NCI-H187 (cell line): ENCODE measurements at places on chromosomes 2 and 18.

- DNase-seq: no peak
Measured at GRCh38 chr18:2486426-2486825, 84.9 kb downstream of the METTL4 start.

DNA sequence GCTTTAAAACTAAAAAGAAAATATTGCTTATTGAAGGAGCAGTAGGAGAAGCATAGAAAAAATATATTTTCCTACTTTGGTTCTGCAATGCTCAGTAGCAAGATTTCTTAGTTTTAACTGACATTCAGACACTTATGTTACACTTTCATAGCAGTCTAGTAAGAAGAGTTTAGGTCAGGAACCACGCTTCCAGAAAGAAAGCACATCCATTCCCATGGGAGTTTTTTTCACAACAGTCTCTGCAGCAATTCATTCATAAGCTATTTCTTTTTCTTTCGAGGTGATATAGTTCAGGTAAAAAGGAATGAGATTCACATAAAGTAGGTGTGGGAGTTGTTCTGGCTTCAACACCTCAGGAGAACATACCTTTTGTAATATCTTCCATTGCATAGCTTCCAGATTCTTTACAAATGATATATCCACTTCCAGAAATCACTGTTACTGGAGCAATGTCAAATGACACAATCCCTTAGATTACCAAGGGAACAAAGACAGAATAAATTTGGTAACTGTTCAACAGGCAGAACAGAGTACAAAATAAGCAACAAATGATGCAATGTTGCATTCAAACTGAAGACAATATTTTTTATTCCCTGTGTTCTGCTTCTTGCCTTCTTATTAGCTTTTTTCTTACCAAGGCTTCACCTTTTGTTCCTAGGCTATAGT, 95.2 kb upstream of the GULP1 start:
- no peak for DNase-seq

DNA sequence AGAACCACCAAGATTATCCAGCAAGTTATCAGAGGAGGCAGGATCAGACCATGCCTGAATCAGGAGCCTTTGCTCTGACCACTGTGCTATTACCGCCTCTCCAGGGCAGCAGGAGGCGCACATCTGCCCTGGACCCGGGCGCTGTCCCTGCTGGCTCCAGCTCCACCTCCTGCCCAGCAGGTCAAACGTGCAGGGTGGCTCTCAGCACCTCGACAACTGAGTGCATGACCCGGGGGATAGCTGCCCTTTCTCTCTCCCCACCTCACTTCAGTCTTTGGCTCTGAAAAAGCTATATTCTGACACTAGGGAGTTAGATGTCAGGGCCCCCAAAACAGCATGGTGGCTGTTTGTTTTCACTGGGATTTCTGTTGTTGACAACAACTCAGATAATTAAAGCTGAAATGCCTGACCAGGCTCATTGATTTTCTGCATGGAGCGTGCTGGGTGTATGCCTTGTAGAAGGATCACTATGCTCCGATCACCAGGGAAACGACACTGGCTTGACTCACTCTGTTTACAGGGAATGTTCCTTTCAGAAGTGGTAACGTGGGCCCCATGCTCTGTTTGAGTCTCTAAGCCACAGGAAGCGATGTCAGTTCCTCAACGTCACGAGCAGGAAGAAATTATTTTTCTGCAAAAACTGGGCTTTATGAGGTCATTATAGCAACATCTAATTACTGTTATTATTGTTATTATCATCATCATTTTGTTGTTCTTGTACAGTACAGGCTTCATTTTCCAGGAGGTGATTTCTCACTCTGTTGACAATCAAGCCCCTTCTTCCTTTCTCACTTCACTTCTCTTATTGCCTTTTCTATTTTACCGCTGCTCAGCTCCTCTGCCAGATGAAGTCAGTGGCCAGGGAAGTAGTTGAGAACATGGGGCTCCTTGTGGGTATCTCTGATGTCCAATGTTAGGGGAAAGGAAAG, 125.6 kb downstream of the PLB1 start:
- DNase-seq: no peak

GRCh38 chr2:219399716-219400478, 12.2 kb upstream of the DNPEP start:
- no peak for DNase-seq

- no peak for DNase-seq
Measured at GRCh38 chr2:202005272-202005887, 28.3 kb upstream of the FZD7 start.

GRCh38 chr2:23695214-23695889, 231.6 kb downstream of the ATAD2B start:
- no peak for DNase-seq

GRCh38 chr2:74951211-74951754, 7.2 kb upstream of the POLE4 start:
- no peak for DNase-seq

DNA sequence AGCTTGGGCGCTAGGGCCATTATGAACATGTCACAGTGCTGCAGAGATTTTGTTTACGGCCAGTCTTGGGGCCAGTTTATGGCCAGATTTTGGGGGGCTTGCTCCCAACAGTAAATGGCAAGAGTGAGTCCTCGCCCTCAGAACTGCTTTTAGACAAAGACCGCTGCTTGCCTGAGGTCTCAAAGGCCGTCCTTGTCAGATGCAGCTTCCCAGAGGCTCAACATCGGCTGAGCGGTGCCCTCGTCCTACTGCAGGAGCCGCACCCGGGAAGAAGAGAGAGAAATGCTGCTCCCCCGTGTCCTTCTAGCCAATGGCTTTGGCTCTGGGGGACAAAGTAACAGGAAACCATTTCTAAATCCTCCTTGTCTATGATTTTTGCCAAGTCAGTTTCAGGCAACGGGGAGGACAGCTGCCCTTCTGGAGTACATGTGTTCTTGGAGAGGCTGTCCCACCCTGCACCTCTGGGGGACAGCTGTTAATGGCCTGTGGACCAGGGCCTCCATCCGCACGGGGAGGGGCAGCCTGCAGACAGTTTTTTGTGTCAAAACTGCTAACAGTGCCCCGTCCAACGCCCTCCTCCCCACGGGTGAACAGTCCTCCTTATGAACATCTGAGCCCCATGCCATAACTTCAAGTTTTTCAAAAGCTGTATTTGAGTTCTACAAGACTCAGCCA, 66.1 kb downstream of the C18orf63 start:
- no peak for DNase-seq
